ENCODE measurements at places on chromosomes 16 and 17.

- DNase-seq, result no peak
These were observed 78.5 kb downstream of the C16orf78 start for GRCh38 chr16:49452108-49452507.

- no peak for DNase-seq
These were observed 233.2 kb downstream of the ZNF423 start for GRCh38 chr16:49622421-49623402.

GRCh38 chr17:17071531-17072360 lies 29.5 kb downstream of the MPRIP start:
- DNase-seq, result no peak

- no peak for DNase-seq
These were observed 445.3 kb upstream of the TOM1L1 start for GRCh38 chr17:54455251-54455868.

- DNase-seq, result no peak
These were observed 62.6 kb downstream of the BANP start for GRCh38 chr16:88013766-88014251.
